Stimulated activated CD8-positive, alpha-beta memory T cell treated with anti-CD3 and anti-CD28 coated beads, Interleukin-4, amount 100 ng/mL, for 48 hours (primary cell): ENCODE measurements at places on chromosomes 11 and 22.

DNA sequence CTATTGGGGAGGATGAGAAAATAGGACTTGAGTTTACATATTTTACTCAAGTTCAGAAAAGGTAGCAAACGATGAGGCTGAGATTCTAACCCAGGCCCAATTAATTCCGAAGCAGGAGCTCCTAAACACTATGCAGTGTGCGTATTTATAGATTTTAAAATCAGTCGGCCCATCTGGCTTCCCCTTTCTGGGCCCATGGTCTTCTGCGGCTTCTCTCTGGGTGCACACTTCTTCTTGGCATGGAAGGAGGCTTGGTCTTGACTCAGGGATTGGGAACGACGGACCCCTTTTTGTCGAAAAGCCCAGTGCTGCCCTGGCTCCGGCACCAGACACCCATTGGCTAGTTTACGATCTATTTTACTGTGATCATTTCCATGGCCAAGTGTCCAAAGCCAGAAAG is 1433.8 kb downstream of the BRD1 start:
- no peak for DNase-seq

DNA sequence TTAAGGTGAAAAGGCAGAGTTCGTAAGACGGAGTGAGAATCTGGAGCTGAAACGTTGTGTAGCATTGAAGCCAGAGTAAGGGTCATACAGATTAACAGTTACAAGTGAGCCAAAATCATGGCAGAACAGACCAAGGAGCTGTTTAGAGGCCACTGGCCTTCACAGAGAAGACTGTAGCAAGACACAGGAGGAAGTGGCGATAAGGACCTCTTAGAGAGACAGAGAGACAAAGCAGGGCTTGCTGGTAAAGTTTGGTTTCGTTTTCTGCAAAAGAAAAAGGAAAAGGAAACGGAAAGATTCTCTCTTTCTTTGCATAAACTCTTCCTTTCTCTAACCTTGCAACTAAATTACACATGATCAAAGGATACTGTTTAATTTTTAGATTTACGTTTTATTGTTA is 83.0 kb downstream of the AASDHPPT start:
- no peak for DNase-seq

GRCh38 chr22:27406389-27406861 is 395.1 kb downstream of the MN1 start:
- no peak for DNase-seq

- no peak for DNase-seq
Observed at GRCh38 chr11:110297076-110297725, 787 bp upstream of the RDX start.

GRCh38 chr11:24411791-24412190 is 85.1 kb upstream of the LUZP2 start:
- no peak for DNase-seq

- no peak for DNase-seq
Observed at GRCh38 chr11:103532133-103532788, 423.0 kb downstream of the DYNC2H1 start.

DNA sequence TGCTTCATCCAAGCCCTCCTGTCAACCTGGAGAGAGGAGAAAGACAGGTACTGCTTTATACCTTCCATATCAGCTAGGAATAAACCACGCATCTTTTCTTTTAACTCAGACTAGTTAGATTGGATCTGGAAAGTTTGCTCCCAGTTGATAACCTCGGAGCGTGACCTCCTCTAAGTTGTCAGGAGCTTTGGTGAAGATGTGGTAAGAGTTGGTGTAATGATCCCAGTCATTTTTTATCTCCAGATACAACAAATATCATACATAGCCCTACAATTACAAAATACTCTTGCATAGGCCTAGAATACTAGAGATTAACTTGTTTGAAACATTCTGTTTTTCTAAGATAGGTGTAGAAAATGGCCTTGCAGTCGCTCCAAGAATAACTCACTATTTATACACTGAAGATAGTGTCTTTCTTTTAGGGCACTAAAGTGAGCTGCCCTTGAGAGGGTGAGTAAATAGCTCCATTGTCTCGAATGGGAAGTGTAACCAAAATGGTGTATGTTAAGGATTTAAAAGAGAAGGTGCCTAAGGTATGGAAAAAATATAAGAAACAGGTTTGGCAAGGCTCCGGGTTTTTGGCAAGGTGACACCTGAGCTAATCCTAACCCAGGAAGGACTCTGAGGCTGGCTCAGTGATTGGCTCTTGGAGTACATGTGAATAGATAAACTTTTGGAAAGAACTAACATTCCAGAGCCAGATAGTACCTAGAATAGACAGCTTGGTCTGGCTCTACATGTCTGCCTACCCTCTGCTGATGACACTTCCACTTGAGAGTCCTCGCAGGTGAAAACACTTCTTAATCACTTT is 59.4 kb downstream of the GLYATL1 start:
- no peak for DNase-seq

- DNase-seq: no peak
Observed at GRCh38 chr11:70415642-70416395, 17.5 kb downstream of the CTTN start.

DNA sequence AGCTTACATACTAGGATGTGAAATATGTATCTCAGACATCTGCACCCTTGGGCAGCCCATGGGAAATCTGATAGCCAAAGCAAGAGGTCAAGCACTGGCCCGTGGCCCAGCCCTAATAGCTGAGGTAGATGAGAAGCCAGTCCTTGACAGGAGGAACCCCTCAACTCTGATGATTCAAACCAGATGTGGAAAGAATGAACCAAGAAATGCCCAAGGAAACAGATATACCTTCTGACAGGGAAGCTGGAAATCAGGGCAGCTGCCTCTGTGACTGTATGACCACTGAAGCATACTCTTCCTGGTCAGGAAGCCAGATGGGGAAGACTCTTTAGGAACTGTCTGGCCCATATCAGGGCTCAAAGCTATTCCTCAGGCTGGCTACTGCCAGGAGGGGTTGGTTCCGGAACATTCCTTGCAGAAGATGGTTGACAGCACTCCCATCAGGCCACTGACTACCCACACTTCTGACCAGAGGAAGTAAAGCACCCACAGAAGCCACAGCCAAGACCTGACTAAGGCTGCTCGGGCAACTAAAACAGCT is 124.2 kb downstream of the SWAP70 start:
- no peak for DNase-seq

DNA sequence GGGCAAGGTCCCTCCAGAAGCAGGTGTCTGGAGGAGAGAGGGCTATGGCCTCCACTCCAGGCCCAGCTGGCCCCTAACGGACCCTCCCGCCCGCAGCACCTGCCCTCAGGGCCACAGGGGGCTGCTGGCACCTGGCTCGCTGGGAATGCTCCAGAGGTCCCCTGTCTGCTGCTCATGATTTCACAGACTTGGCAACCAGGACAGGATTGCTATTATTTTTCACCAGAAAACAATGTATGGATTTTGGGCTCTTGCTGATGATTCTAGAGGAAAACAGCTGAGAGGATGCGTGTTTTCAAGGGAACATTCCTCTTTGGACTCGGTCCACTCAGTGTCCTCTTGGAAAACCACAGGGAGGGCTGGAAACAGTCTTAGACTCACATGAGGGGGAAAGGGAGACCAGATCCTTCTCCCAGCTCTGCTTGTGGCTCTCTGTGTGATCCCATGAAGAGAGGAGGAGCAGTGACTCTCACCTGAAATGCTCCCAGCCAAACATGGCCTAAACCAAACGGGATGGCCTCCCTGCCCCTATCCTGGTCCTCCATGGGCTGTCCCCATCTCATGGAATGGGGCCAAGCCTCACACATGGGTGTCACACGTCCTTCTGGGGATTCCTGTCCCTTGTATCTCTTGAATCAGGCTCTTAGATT is 15.8 kb downstream of the MYEOV start:
- no peak for DNase-seq

GRCh38 chr11:60512651-60513225 is 2.5 kb upstream of the MS4A13 start:
- no peak for DNase-seq

- DNase-seq: no peak
Observed at GRCh38 chr11:122853971-122854446, 15.7 kb downstream of the CRTAM start.

DNA sequence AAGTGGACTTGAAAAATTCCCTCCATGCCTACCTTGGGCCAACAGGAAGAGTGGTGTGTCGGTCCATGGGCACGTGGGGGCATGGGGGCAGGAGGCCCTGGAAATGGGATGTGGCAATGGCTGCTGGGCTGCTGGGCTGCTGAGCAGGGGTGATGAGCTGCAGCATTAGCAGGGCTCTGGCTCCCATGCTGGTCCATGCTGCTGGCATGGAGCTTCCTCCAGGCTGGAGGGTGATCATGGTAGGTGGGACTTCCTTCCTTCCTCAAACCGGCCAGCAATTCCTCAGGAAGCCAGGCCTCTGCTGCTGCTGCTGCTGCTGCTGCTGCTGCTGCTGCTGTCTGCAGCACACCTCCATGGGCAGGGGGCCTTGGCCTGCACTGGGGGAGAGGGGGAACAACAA is 4.3 kb downstream of the RGL4 start:
- no peak for DNase-seq

- peak; percentile 88 for DNase-seq
Observed at GRCh38 chr22:30266445-30267381, at the start of gene OSM. Gene OSM (minus strand): TSS chr22:30266851. CDS start chr22:30266799, 52 bp downstream.

- peak; percentile 70 for DNase-seq
Observed at GRCh38 chr11:19241260-19242178, 774 bp upstream of the E2F8 start.

- no peak for DNase-seq
Observed at GRCh38 chr11:29100967-29101366, 915.9 kb downstream of the KCNA4 start.

GRCh38 chr11:109236188-109236587 is 185.8 kb upstream of the C11orf87 start:
- DNase-seq: no peak

- no peak for DNase-seq
Observed at GRCh38 chr11:46210133-46210636, 67.3 kb upstream of the CREB3L1 start.

DNA sequence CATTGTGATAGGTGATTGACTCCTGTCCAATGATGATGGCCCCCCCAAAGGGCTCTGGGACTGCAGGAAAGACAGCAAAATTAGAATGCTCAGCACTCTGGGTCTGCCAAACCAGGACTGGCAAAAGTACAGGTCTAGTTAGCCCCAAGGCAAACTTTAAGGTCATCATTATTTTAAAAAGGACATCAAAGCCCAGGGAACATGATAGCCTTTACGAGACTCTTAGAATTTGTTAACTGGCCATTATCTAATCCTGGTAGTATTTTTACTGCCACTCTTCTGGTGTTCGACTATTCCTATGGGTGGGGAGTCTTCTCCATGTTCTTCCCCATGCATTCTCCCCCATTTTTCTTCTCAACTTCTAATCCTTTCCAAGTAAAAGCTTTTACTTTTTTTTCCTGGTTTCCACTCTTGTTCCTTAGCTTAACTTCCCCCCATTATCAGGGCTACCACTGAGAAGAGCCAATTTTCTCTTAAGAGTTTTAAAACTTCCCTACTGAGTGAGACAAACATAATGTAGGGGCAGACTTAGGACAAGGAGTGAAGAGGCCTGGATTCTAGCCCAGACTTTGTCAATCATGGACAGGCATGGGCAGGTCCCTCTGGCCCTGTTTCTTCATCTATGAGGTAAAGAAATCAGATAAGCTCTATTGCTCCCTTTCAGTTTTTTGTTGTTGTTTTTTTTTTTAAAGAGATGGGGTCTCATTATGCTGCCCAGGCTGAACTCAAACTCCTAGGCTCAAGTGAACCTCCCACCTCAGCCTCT is 7.1 kb downstream of the DDB1 start:
- no peak for DNase-seq

DNA sequence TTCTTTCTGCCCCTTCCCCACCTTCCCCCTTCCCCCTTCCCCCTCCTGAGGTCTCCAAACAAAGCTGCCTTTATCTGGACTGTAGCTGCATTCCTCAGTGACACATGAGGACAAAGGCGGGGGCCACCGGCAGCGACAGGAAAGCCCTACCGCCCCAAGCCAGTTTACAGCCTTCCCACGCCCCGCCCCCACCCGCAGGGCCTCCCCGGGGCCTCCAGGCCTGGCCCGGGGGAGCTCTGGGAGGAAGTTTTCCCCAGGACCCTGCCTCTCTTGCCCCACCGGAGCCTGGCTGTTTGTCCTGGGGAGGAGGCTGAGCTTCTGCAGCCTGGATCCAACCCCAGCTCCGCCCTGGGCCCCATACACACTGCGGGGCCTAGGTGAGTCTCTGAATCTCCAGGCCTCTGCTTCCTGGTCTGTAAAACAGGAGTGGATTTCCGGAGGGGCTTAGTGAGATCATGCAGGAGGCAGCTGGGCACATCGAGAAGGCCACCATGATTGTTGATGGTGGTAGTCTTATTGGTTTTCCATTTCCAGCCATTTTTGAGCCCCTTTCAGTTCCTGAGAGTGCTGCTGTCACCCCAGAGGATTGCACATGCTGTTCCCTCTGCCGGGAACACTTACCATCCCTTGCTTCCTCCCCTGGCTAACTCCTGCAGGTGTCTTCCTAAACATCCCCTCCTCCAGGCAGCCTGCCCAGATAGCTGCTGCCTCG is 130.7 kb downstream of the MN1 start:
- no peak for DNase-seq

GRCh38 chr11:64025205-64025604 is 10.5 kb upstream of the FLRT1 start:
- DNase-seq: no peak

DNA sequence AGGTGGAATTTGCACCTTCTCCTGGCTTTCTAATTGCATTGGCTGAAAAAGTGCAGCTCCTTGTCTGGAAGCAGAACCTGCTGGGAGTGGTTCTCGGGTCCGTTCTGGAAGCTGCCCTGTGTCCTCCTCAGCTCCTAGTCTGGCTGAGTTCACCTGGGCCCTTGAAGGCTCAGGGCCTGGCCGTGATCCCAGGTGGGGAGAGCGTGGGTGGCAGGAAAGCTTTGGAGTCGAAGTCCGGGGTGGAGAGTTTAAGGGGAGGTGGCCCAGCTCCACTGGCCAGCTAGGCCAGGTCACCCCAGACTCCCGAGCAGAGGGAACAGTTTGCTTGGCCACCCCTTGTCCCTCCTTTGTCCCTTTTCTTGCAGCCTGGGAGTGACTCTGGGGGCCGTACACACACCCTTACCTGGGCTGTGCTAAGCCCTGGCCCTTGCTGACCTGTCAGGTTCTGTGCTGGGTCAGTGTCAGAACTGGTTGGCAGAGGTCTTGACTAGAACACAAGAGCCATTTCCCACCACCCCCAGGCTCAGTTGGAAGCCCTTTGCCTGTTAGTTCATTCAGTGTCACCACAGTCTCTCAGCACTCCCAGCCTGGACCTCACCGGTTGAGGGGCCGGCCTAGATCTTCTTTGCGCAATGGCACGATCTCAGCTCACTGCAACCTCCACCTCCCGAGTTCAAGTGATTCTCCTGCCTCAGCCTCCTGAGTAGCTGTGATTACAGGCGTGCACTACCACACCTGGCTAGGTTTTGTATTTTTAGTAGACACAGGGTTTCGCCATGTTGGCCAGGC is 37.3 kb downstream of the LRP5 start:
- DNase-seq: no peak
